ENCODE measurements at places on chromosomes 6 and 20.
A peak's percentile ranks its signal among the peaks of the same experiment; 100 is the strongest.

GRCh38 chr20:41347523-41348429, 7.2 kb downstream of the LPIN3 start:
- no peak for DNase-seq

DNA sequence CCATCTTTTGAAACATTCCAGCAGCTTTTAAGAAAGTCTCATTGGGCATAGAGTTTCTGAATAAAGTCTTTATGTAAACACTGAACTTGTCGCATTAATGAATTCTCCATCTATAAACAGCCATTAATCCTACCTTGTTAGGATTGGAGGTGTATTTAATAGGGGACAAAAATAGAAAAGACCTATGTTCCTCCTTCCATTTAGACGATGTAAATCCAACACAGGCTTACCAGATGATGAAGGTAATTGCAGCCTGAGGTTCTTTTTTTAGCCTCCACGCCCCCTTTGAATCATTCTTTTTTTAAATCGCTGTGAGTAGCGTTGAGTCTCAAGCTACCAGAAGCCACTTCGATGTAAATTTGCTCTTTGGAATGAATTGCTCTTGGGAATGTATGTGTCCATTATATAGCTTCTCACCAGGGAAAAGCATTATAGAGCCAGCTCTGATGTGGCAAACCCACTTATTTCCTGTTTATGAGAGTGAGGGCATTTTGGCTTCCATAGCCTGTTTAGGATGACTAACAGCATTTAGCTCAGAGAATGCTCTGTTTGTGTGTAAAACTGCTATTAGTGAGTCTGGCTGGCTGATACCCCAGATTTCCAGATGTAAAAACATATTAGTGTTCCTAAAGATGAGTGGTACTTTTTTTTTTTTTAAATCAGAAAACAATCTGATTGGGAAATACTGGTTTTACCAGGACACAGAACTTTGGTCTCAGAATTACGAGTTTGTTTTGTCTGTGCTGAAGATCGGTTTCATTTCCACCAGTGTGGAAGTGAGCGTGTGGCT, 74.9 kb upstream of the CLDN20 start:
- DNase-seq = peak; percentile 21

GRCh38 chr6:93299622-93300021, 119.7 kb downstream of the EPHA7 start:
- no peak for DNase-seq

DNA sequence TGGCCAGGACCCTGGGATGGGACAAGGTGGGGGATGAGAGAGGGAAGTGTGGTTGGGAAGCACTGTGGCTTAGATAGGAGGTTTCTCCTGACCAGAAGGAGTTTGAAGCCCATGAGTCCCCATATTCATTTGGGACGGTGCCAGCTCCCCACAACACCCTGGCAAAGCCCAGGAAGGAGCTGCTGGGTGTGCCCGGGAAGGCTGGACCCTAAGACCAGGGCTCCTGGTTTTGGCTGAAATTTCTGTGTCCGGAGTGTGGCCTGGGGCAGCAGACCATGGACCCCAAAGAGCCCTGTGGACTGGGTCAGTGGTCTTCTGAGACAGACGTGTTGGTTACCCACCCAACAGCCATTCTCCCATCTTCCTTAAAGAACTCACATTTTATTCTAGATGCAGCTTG, 15.2 kb downstream of the MAPK13 start:
- DNase-seq = no peak

- no peak for DNase-seq
These were observed 12.8 kb downstream of the RGS17 start for GRCh38 chr6:153117986-153118879.

DNA sequence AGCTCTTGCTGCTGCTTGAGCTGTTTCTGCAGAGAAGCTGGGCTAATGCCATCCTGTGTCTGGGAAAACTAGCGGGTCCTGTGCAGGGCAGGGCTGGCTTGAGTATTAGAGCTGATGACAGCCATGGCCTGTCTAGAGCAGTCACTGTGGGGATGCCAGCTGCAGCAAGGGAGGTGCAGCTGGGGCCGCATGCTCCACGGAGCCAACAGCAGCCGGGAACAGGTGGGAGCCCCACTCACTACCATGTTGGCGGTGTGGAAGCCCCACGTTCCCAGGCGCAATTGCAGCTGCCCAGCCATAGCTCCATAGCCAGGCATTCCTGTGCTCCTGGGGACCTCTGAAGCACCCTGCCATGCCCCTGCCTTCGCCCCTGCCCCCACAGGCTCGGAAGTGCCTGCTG, 212.9 kb downstream of the TFAP2C start:
- DNase-seq = no peak

GRCh38 chr6:10268111-10268510, 146.8 kb downstream of the TFAP2A start:
- no peak for DNase-seq

GRCh38 chr6:15386110-15386755, 140.4 kb downstream of the JARID2 start:
- no peak for DNase-seq

All from CD4-positive, alpha-beta T cell treated with Interleukin-10 for 1 hour (primary cell).